Neural progenitor cell (in vitro differentiated cells): ENCODE measurements at places on chromosomes 3 and 15. TPM values are rescaled to one million over a fixed set of nuclear protein-coding genes. Genes with fewer than 3 reads are reported as not detected.

DNA sequence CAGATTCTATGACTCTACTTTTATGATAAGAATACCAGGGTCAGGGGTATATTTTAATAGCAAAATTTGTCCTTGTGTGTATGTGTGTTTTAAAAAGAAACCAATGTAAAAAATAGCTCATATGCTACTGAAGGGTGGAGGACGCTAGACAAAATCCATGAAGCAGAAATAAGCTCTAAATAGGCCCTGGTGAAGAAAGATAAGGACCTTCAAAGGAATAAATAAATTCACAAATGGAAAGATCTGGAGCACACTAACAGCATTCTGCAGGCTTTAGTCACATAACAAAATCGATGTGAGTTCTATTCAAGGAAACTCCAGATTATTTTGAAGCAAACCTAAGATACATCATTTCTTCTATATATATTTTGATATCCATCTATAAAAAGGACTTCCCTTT, 27.2 kb upstream of the ATP11B start:
- no peak overlapping the region for H3K4me3 ChIP-seq
- DNase-seq = no peak
- H3K4me1 ChIP-seq = no peaks in the 10 kb centered on the region
- no peak overlapping the region for H3K27ac ChIP-seq
- no peaks in the 10 kb centered on the region for H3K36me3 ChIP-seq

DNA sequence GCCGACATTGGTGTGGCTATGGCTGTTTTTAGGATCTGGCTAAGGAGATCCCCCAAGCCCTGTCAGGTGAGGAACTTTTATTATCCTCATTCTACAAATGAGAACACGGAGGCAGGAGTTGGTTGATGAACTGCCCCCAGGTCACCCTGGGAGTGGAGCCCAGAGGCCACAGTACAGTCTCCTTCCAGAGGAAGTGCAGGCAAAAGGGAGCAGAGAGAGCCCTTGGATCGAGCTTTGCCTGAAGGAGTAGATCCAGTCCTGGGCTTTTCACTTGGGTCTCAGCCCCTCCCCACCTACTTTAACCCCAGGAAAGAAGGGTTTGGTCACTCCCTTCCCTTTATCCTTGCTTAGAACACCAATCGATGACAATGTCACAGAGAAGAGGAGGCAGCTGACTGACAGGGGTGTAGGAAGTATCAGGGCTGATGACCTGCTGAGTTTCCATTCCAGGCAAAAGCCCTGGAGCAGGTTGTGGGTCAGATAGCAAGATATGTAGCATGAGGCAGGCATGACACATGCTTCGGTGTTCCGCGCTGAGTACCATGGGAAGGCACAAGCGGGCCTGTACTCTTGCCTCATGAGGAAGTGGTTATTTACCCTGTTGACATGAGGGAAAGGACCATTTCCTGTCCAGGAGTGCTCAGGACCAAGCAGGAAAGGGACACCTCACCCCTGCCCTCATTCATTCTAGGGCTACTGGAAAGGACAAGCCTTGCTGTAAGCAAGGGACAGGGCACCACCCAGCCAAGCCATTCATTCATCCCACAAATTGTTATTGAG, 5.8 kb upstream of the PLA2G4D start:
- DNase-seq = no peak
- no peak overlapping the region for H3K4me3 ChIP-seq
- H3K27ac ChIP-seq = no peak overlapping the region
- no peaks in the 10 kb centered on the region for H3K4me1 ChIP-seq
- no peaks in the 10 kb centered on the region for H3K36me3 ChIP-seq

- peaks cover 11% of the 10 kb centered on the region for H3K27me3 ChIP-seq
- peaks cover 13% of the 10 kb centered on the region for H3K4me1 ChIP-seq
- H3K27ac ChIP-seq = no peak overlapping the region
- H3K36me3 ChIP-seq = no peaks in the 10 kb centered on the region
These were observed 600 bp upstream of the CHRNA5 start for GRCh38 chr15:78564743-78565096.

Gene NOX5
- total RNA-seq = not detected in 2 replicates

GRCh38 chr3:187044206-187044605, 95.1 kb downstream of the RPL39L start:
- DNase-seq = no peak
- H3K4me3 ChIP-seq = no peak overlapping the region
- no peak overlapping the region for H3K27ac ChIP-seq
- H3K4me1 ChIP-seq = no peaks in the 10 kb centered on the region
- H3K27me3 ChIP-seq = no peaks in the 10 kb centered on the region
- no peaks in the 10 kb centered on the region for H3K36me3 ChIP-seq
